Spinal cord (tissue), 10 donors: ENCODE measurements at places on chromosomes 4 and X. TPM values are rescaled to one million over a fixed set of nuclear protein-coding genes. Genes with fewer than 3 reads are reported as not detected.

TEX13B gene
- not detected for total RNA-seq

TEC gene
- 2.6 TPM for total RNA-seq

GRCh38 chrX:74250574-74250973 is 53.4 kb upstream of the ZCCHC13 start:
- peaks cover 4% of the 10 kb centered on the region for H3K27me3 ChIP-seq
- no peak overlapping the region for H3K27ac ChIP-seq
- DNase-seq = no peak
- H3K4me3 ChIP-seq = no peak overlapping the region

GRCh38 chrX:40806513-40807220 is 71.3 kb upstream of the MED14 start:
- no peak overlapping the region for H3K4me3 ChIP-seq
- no peaks in the 10 kb centered on the region for H3K4me1 ChIP-seq
- H3K27me3 ChIP-seq = peaks cover 9% of the 10 kb centered on the region
- H3K27ac ChIP-seq = no peak overlapping the region
- H3K36me3 ChIP-seq = no peaks in the 10 kb centered on the region
- no peak for DNase-seq

DNA sequence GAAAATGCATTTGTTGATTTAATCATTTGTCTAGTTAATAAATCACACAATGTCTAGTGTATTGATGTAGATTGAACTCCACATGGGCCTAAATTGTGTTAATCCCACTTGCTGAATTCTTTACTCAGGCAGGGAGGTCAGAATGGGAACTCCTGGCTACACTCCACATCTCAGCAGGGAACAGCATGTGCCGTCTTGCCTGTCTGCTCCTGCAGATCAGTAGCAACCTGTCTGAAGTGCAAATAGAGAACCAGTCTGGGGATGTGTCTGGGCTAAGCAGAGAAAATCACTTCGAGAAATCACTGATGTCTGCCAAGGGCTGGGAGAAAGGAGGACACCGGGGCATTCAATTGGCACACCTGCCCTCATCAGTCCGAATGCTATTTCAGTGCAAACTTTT is 16.5 kb upstream of the MXRA5 start:
- no peak for DNase-seq
- H3K4me3 ChIP-seq = no peak overlapping the region
- H3K27ac ChIP-seq = no peak overlapping the region

DNA sequence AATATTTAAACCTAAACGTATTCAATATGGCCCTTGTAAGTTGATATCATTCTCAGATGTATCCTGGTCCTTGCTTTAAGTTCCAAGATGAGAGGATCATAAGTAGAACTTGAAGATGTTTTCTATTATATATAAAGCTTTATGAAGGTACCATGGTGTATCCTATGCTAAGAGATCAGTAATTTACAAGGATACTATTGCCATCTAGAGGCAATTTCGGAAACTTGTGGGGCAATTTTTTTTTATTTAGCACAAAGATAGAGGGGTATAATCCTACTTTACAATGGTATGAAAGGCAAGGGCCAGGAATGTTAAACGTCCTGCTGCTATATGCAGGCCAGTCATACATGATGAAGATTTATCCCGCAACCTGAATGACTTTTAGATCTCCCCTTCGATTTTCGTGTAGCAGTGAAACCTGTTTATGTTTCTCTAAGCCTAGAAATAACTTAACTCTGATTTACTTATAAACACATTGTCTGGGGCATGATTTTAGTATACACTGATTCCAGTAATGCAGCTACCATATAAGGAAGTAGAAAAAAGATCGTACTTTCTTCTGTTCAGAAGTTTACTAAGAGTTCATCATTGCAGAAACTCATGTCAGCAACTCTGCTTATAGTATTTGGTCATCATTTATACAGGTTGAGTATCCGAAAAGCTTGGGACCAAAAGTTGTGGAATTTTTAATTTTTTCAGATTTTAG is 2.6 kb downstream of the SLC25A31 start:
- H3K27me3 ChIP-seq = no peaks in the 10 kb centered on the region
- H3K36me3 ChIP-seq = peaks cover 5% of the 10 kb centered on the region
- DNase-seq = peak; percentile 13
- H3K4me1 ChIP-seq = no peaks in the 10 kb centered on the region

DNA sequence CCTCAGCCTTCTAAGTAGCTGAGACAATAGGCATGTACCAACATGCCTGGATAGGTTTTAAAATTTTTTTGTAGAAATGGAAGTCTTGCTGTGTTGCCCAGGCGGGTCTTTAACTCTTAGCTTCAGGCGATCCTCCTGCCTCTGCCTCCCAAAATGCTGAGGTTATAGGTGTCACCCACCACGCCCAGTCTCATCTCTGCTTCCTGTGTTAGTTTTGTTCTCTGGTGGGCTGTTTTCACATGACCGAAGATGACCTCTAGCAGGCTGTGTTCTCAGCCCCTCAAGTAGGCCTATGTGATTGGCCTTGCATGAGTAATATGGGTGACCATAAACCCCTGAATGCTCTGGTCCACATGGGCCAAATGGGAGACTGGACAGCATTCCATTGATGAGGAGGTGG is 56.8 kb upstream of the MSANTD1 start:
- no peaks in the 10 kb centered on the region for H3K4me1 ChIP-seq
- peaks cover 38% of the 10 kb centered on the region for H3K36me3 ChIP-seq
- H3K27ac ChIP-seq = no peak overlapping the region
- no peak overlapping the region for H3K4me3 ChIP-seq
